Tongue (tissue), 3 donors: ENCODE measurements at places on chromosomes 2 and 18. TPM values are rescaled to one million over a fixed set of nuclear protein-coding genes. Genes with fewer than 3 reads are reported as not detected.

CYRIA gene
- 10.9 TPM for total RNA-seq

SERPINB2 gene
- 9.7 TPM for total RNA-seq

B3GNT7 gene
- 2.8 TPM for total RNA-seq

GPAT2 gene
- total RNA-seq = 2.8 TPM

TANK gene
- total RNA-seq = 63.8 TPM

GREB1L gene
- total RNA-seq = 6.8 TPM

CHRNA1 gene
- total RNA-seq = 47.4 TPM

MOGAT1 gene
- not detected for total RNA-seq

CHAC2 gene
- total RNA-seq = 1.1 TPM

RNF152 gene
- total RNA-seq = 75.6 TPM
